ENCODE measurements at places on chromosomes 3 and 15.
A peak's percentile ranks its signal among the peaks of the same experiment; 100 is the strongest.

DNA sequence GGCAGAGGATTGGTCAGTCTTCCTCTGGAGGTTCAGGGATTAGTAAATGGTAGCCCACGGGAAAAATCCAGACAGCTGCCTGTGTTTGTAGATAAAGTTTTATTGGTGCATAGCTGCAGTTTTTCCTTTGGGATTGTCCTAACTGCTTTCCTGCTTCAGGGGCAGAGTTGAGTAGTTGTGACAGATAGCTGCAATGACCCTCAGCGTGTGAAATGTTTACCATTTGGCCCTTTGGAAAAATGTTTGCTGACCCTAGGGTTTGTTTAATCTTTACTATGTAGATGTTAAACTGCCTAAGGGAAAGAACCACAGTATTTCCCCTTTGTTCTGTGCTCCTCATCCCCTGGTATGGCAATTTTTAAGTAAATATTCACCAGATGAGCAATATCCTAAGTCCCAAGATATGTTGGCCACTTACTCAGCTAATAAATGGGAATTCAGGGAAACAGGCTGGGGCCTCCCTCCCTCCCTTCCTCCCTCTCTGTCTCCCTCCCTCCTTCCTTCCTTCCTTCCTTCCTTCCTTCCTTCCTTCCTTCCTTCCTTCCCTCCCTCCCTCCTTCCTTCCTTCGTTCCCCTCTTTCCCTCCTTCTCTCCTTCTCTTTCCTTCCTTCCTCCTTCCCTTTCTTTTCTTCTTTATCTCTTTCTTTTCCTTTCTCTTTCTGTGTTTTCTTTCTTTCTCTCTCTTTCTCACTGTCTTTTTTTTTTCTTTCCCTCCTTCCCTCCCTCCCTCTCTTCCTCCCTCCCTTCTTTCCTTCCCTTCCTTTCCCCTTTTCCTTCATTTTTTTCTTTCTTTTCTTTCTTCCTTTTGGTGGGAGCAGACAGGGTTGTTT is 234.6 kb upstream of the BHLHE40 start:
- no peak for DNase-seq

DNA sequence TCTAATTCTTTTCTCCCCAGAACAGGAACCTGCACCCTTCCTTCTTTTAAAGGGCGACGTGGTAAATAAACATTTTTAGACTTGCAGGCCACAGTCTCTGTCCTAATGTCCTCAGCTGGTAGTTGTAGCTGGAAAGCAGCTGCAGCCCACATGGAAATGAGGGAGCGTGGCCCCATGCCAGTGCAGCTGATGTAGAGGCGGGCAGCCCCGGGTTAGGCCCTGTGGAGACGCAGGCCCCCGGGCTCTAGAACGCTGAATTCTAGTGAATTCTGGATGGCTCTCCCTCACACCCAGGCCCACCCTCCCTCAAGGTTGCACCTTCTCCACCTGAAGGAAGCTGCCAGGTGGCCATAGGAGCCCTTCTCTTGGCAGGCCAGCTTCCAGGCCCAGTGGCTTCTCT is 52.3 kb downstream of the PGPEP1L start:
- no peak for DNase-seq

GRCh38 chr3:155807823-155808222 is 1.7 kb upstream of the C3orf33 start:
- no peak for DNase-seq

DNA sequence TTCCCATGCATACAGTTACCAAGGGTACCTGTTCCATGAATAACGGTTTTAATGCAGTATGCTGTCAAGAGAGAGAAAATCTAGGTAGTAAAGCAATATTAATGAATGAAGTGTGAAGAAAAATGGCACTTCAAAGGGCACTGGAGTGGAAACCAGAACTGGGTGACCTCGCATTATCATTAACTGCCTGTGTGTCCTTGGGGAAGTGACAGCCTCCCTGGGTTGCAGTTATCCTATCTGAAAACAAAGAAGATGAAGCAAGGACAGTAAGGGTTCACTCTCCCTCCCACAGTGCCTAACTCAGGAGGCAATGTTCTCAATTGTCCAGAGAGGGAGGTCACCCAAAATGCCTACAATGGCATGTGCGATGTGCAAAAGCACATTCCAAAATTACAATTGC is 15.1 kb downstream of the MTHFS start:
- no peak for DNase-seq

GRCh38 chr15:41820791-41821423 is 7.0 kb upstream of the JMJD7 start:
- no peak for DNase-seq

DNA sequence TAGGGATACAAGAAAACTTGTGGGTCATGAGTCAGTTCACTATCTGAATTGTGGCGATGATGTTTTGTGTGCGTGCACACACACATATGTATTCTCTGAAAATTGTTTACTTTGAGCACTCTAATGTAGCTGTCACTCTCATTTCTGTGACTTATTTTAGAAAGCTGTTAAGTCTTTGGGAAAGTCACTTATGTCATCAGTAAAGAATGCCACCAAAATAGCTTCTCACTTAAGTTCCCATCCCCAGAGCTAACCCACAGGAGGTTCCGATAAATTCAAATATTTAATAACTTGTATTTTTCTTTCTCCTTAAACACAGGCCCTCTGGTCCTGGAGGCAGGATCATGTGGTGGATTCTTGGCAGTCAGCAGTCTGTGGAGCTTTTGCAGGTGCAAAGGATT is 138.3 kb downstream of the LRIG1 start:
- no peak for DNase-seq

DNA sequence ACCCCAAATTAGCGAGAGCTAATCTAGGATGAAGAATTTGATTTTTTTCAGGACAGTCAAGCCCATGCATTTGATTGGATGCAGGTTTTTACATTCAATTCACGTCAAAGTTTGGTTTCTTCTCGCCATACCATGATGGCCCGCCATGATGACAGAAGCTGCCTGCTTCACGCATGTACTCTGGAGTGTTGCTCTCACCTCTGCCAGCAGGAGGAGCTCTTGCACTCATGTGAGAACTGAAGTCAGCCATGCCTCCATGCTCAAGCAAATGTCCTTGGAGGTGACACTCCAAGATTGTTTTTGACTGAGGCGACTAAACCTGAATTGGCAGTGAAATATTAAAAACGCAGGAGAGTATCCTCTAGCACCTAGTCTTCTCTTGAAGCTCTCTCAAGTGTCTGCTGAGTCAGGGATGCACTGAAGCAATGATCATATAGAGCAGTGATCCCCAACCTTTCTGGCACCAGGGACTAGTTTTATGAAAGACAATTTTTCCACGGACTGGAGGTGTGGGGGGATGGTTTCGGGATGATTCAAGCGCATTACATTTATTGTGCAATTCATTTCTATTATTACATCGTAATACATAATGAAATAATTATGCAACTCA is 120.9 kb downstream of the SAMMSON start:
- no peak for DNase-seq

DNA sequence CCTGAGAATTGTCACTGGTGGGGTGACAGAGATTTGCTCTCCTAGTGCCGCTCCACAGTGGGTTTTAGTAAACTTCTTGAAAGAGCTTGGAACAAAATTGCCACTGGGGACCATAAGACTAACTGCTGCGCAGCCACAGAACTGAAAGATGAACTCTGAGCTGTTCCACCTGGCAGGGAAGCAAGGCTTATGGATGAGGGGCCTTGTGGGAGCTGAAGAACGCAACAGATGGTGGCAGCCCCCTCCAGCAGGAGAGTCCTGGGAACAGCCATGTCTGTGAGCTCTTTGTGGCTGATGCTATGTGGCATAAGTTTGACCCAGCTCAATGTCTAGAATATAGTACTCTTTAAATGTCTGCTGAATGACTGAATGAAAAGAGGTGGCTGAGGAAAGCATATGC is 66.8 kb upstream of the C2CD4B start:
- no peak for DNase-seq

- no peak for DNase-seq
Observed at GRCh38 chr3:59771768-59772181, 722.0 kb upstream of the CFAP20DC start.

DNA sequence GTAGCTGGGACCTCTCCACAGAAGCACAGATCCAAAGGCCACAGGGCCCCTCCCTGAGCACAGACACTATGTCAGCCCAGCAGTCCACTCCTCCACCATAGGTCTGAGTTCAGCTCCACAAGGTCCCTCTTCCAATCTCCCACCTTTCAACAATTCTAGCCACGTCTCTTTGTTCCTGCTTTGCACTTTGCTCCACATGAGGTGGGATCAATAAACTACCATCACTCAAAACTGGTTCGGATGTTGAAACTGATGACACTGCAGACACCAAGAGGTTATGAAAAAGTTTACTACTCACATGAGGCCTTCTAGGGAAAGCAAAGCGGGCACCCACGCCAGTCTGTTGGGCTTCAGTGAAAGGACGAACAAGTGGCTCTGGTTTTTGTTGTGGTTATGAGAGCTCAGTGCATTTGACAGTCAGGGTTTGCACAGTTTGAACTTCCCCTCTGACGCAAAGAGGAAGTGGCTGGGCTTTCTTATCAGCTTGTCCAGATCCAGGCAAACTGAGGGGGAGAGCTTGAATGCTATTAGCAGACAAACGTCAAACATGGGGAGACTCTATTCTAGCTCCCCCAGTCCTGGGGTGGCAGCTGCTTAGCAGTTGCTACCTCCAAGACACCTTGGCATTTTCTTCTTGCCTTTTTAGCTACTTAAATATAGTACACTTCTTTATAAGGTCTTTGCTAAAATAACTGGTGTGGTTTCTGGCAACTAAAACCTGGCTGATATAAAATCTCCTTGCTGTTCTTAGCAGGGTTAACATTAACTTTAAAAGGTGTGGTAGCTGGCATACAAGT is 37.8 kb downstream of the ZNF445 start:
- DNase-seq = peak; percentile 46

GRCh38 chr15:67185051-67185450 is 69.4 kb downstream of the AAGAB start:
- DNase-seq = no peak

DNA sequence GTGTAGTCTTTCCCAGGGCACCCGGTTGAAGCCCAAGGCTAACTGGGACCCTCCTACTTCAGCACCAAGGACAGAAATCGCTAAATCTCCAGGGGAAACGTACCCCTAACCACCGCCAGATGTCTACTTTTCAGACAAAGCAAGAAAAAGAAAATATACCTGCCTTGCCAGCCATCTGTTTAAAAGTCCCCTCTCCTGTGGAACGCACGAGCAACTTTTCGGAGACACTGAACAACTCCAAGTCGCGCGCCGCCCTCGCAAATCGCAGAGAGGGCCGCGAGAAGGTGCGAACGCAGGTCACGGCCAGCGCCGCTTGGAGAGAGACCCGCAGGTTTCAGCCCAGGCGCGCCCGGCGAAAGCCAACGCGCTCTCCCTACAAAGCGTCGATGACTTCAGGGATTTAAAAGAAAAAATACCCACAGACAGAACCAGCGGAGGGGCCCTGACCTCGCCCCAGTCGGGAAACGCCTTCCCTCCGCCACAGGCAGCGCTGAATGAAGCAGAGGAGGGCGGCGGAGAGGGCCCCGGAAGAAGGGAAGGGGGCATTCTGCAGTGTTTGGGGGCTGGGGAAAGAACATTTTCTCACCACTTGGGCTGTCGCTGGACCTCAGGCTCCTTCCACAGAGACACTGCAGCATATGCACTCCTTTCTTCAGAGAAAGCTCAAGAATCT is 213.1 kb downstream of the FGF12 start:
- DNase-seq = no peak

DNA sequence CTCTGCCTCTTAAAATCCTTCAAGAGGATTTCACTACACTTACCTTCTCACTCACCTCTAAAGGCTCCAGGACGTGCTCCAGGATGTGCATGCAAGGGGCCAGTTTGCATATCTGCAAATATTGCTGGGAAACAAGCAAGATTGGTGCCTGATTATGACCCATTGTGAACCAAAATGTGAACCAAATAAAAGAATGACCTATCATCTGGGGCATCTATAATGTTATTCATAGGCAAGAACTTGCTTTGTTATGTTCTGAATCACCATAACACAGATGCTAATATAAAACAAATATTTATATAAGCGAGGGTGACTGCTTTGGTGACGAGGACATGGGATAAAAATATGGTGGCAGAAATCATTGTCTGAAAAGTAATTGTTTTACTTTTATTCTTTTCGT is 5.5 kb downstream of the IL12A start:
- no peak for DNase-seq

GRCh38 chr15:77541421-77542181 is 91.1 kb downstream of the LINGO1 start:
- no peak for DNase-seq

- no peak for DNase-seq
Observed at GRCh38 chr3:43260412-43260811, 25.9 kb upstream of the SNRK start.

DNA sequence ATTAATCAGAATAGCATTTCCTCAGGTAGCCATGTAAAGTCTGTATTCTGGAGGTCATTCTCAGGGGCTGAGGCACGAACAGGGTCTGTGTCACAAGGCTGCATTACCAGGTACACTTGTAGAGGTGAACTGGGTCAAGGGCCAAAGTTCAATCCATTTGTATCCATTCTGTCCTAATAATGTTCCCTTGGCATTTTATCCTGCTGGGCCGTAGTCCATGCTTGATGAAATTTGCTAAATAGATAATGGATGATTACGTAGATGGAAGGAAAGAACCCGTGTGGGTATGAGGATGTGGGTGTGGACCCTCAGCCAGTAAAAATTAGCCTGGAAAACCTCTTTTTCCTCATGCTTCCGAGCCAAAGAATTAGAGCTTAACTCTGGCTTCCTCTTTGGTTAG is 785.9 kb downstream of the GRM7 start:
- DNase-seq = no peak

DNA sequence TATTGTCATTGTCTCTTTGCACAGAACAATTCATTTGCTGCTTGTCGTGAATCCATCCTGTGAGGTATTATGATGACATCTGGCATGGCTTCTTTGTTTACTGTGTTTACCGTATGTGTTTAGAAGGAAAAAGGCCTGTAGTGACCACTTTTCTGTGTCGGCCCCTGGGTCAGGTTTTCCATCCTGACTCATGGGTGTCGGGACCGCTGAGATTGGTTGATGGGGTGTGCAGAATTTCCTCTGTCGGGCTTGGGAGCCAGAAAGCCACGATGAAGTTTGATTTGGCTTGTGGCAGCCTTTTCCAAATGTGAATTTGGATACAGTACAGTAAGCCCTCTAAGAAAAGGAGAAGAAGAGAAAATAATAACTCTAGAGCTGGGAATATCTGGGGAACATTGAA is 113.5 kb downstream of the FNDC3B start:
- DNase-seq = no peak

- DNase-seq = no peak
Observed at GRCh38 chr3:9231937-9232336, 17.5 kb downstream of the SRGAP3 start.

GRCh38 chr15:39869254-39869653 is 50.8 kb downstream of the GPR176 start:
- no peak for DNase-seq

GRCh38 chr3:43023066-43023465 is 44.0 kb downstream of the GASK1A start:
- no peak for DNase-seq

GRCh38 chr3:128133273-128133883 is 9.8 kb upstream of the RUVBL1 start:
- no peak for DNase-seq

All from esophagus squamous epithelium (tissue), 5 donors.